A549 treated with Mapracorat at 1 μM for 4 hours (cell line): ENCODE measurements at places on chromosomes 1 and 21. TPM values are rescaled to one million over a fixed set of nuclear protein-coding genes. Genes with fewer than 3 reads are reported as not detected.

KCNE1 gene
- total RNA-seq = 0.06 to 0.15 TPM (median 0.08 TPM) in 3 of 5 replicates, not detected in the others

VWA5B1 gene
- not detected in 5 replicates for total RNA-seq

AGT gene
- total RNA-seq = 0.06 to 0.13 TPM (median 0.09 TPM) in 3 of 5 replicates, not detected in the others

CDK18 gene
- 0.66 to 2.3 TPM (median 1.2 TPM) in 5 replicates for total RNA-seq

DIPK1A gene
- total RNA-seq = 7.4 to 9.2 TPM (median 8.4 TPM) in 5 replicates

ZBTB8A gene
- 3.4 to 4.9 TPM (median 4.0 TPM) in 5 replicates for total RNA-seq

MMP23B gene
- total RNA-seq = 0.18 to 1.2 TPM (median 0.64 TPM) in 5 replicates

TAS1R1 gene
- total RNA-seq = not detected in 5 replicates

GPR25 gene
- total RNA-seq = not detected in 5 replicates

CRYAA gene
- total RNA-seq = not detected in 5 replicates

PRRX1 gene
- not detected in 5 replicates for total RNA-seq

SLC44A5 gene
- total RNA-seq = 0.04 to 0.06 TPM (median 0.06 TPM) in 4 of 5 replicates, not detected in the other

DNASE2B gene
- not detected in 5 replicates for total RNA-seq

CENPF gene
- total RNA-seq = 63.9 to 104 TPM (median 71.6 TPM) in 5 replicates

PDPN gene
- total RNA-seq = not detected in 5 replicates

GBP4 gene
- 0.07 to 0.08 TPM in 2 of 5 replicates, not detected in the others for total RNA-seq
